ENCODE measurements at places on chromosomes 5 and 9.

GRCh38 chr5:102511666-102512065, 12.9 kb upstream of the SLCO6A1 start:
- DNase-seq = no peak

GRCh38 chr5:140344683-140345423, 1.6 kb downstream of the HBEGF start:
- DNase-seq = no peak

- DNase-seq = no peak
Observed at GRCh38 chr5:41793141-41793770, 77.0 kb downstream of the OXCT1 start.

DNA sequence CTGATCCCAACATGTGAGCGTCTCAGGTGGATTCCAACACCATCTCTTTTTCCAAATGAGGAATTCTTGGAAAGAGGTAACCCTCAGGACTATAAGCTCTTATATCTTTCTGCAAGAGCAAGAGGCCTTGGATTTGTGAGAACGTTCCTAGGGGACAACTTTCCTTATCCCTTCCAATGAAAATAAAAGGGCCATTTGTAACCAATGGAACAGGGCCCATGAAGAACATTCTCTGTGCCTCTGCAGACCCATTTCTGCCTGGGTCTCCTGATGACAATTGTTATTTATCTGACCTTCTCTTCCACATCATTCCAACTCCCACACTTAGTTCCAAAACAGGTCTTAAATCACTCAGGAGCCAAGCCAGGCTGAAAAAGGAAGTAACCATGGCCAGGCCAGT, 202.6 kb downstream of the ZNF462 start:
- DNase-seq = no peak

DNA sequence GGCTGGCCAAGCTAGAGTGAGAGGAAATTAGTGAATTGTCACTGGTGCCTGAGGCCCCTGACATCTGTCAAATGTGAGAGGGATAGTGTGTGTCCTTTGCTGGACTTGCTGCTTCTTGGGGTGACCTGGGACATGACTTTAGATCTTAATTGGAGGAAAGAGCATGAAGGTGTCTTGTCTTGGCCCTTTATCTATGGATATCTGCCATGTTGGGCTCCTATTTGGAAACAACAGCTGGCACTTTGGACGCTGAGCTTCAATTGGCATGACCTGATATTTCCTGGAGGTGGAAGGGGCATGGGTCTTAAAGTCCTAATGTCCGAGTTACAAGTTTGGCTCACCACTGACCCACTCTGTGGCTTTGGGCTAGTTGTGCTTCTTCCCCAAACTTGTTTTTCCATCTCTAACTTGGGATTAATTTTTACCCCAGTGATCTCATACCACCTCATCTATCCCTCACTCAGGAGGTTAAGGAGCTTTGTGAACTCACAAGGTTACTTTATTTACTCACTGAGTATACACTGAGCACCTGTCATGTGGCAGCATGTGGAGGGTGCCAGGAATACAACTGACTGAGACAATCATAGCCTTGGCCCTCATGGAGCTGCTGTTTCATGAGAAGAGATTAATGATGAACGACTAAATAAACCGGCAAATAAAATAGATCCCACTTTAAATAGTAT, 30.1 kb upstream of the CXCL14 start:
- no peak for DNase-seq

DNA sequence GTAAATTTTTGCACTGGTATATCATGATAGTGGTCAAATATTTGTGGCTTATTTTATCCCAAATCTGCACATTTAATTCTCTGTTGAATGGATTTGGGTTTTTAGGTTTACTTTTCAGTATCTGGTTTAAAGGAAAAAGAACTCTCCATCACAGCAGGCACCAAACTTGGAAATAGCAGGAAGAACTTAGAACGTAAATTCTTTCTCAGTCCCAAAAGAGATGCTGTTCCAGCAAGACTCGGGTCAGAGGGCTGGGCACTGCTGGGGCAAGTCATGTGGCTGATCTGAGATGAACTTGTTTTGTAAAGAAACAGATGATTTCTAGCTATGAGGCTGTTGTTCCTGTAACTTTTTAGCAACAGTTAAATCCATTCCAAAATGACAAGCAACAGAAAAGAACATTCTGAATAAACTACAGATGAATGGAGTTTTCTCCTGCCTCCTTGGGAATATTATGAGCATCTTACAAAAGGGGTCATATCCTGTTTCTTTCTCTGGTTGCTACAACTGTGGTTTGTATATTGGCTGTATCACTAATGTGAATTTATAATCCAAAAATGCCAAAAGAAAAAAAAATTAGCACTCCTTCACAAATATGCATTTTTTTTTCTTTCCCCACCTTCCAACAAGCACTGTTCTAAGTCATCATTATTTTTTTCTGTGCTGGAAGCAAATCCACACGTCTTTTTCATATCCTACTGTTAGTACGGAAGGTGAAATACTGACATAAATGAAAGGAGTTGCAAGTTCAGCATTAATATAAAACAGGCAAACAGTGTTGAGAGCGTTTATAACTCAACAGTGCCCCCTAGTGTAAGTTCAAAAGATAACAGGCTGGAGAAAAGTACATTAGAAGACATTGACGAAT, 31.1 kb downstream of the OR2K2 start:
- no peak for DNase-seq

- no peak for DNase-seq
Observed at GRCh38 chr9:131657037-131657377, 82.9 kb downstream of the RAPGEF1 start.

GRCh38 chr5:126334760-126335159, 88.4 kb upstream of the GRAMD2B start:
- DNase-seq = no peak

DNA sequence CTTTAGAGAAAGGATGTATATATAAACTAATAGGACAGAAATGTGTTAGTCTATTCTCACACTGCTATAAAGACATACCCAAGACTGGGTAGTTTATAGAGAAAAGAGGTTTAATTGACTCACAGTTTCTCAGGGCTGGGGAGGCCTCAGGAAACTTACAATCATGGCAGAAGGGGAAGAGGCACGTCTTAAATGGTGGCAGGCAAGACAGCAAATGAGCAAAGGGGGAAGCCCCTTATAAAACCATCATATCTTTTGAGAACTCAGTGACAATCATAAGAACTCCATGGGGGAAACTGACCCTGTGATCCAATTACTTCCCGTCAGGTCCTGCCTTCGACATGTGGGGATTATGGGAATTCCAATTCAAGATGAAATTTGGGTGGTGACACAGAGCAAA, 8.8 kb upstream of the RICTOR start:
- no peak for DNase-seq

DNA sequence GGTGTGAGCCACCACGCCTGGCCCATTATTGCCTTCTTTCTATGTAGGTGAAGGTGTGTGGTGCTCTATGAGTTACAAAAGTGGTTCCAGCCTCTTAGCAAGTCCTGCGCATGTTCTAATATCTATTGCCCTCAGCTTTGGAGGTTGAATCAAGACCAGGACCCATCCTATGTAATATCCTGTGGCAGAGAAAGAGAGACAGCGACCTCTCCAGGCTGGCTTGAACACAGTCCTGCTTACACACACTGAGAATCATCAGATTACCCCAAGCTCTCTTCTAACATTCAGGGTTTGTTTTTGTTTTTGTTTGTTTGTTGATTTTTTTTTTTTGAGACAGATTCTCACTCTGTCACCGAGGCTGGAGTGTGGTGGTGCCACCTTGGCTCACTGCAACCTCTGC, 94.7 kb upstream of the OSMR start:
- DNase-seq = no peak

DNA sequence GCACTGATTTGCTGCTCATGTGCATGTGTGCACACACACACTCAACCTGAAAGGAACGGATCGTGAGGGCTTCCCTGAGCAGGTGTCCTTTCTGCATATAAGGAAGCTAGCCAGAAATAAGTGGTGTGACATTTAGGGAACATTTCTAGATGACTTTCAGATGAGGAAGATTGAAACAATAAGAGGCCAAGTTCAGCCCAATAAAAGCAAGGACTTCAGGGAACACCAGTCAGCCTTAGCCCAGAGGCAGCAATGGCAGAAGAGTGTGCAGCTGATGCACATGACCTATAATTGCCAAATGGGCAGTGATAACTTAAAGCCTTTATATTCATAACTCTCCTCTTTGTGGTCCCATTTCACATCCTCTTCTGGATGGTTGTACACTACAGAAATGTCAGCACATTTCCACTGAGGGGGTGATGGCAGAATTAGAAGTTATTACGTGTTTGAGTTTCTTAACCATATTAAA, 255.5 kb downstream of the TRIM32 start:
- DNase-seq = no peak

GRCh38 chr5:39040875-39041274, 33.3 kb downstream of the RICTOR start:
- no peak for DNase-seq

DNA sequence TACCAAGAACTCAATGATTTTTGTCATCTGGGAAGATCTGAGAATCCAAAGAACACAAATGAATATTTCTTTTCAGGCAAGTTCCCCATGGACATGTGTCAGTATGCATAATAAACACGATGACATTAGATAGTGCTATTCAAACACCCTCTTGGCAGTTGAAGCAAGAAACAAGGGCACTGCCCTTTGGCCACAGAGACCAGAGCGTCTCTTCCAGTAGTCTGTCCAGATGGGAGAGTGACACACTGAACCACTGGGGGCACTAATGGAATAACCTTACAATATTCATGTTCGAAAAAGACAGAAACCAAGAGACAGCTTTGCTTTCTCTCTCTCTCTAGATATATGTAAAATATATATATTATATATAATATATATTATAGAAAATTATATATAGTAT, 301.9 kb downstream of the CTNND2 start:
- no peak for DNase-seq

GRCh38 chr9:35112257-35113020, 3.2 kb downstream of the ATOSB start:
- DNase-seq = no peak

DNA sequence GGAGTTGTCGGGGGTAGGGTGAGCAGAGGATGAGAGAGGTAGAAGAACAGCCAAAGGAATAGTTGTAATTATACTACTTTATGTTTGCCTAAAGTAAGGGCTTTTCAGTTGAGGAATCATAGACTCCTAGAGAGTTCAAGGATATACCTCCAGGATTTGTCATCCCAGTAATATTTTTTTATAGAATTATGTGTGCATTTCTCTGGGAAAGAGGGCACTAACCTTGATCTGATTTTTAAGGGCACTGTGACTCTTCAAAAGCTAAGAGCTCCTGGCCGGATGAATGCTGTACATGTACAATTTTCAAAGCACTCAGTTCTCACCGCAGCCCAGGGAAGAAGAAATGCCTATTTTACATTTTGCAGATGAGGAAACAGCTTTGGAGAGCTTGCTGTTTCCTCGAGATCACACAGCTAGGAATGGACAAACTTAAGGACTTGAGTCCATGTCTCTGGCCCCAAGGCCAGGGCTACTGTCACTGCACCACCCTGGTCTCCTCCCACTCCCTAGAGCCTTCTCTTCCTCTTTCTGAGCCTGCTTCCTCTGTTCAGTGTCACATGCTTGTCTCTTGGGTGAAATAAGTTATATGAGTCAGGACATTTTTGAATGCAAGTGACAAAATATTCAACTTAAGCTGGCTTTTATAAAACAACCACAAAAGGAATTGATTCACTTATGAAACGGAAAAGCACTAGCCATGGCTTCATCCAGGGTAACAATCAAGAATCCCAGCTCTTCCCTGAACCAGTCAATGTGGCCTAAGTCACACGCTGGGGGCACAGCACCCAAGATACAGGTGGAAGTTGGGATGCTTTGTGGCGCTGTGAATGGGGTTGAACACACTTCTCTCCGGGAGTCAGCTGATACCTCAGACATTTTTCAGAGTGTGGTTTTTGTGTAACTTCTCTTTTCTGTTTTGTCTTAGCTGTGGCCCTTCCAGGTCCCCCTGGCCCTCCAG, 45.7 kb upstream of the TGFBR1 start:
- no peak for DNase-seq

DNA sequence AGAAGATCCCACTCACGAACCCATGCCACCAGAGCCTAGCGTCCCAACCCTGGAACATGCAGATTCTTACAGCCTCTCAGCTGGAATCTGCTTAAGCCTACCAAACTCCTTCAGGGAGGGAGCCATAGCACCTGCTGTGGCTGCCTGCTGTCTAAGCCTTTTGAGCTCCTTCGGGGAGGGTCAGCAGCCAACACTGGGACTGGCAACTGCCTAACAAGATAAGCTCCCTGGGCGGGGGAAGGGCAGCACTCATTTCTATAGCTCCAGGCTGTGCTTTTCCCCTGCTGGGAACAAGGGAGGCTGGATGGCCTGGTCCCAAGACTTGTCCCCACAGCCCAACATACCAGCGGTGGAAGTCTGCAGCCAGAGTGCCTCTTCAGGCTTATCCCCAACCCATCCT, 199.1 kb upstream of the OR13F1 start:
- no peak for DNase-seq

GRCh38 chr5:133032852-133033742, 6.7 kb upstream of the ZCCHC10 start:
- no peak for DNase-seq

- DNase-seq = no peak
Observed at GRCh38 chr5:156120777-156121176, 206.2 kb upstream of the SGCD start.

- DNase-seq = no peak
Observed at GRCh38 chr5:100827481-100827889, 75.6 kb downstream of the ST8SIA4 start.

GRCh38 chr9:137801023-137801319, 76.6 kb upstream of the CACNA1B start:
- no peak for DNase-seq

DNA sequence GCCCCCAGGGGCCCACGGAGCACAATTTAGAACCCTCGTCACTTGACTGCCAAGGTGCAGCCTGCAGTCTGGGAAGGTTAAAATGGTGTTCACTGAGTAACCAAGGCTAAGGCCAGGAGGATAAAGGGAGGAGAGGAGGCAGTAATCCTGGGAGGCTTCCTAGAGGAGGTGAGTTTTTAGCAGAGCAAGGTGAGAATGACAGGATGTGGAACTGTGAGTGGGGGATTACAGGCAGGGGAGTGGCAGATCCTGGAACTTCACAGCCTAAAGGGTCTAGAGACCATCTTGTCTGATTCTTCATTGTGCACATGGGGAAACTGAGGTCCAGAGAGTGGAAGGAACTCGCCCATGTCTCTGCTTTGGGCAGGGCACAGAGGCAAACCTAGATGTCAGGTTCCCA, 42.5 kb upstream of the ASS1 start:
- DNase-seq = no peak

DNA sequence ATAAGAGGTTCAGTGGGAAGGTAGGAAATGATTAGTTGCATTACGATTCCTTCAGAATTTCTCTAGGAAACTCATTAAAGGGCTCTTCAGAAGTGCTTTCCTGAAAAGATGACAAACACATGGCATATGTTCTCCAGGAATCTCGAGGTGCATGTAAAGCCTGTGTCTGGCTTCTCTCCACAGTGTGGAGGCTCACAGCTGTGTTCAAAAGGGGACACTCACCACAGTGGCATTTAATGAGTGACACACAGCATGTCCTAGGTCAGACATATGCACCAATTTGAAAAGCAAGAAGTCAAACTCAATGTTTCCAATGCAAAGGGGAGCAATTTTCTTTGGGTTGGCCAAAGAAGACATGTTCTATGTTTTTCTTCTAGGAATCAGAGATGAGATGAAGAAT, 976.9 kb downstream of the MAT2B start:
- no peak for DNase-seq
